ENCODE measurements at places on chromosomes 3 and 15.

DNA sequence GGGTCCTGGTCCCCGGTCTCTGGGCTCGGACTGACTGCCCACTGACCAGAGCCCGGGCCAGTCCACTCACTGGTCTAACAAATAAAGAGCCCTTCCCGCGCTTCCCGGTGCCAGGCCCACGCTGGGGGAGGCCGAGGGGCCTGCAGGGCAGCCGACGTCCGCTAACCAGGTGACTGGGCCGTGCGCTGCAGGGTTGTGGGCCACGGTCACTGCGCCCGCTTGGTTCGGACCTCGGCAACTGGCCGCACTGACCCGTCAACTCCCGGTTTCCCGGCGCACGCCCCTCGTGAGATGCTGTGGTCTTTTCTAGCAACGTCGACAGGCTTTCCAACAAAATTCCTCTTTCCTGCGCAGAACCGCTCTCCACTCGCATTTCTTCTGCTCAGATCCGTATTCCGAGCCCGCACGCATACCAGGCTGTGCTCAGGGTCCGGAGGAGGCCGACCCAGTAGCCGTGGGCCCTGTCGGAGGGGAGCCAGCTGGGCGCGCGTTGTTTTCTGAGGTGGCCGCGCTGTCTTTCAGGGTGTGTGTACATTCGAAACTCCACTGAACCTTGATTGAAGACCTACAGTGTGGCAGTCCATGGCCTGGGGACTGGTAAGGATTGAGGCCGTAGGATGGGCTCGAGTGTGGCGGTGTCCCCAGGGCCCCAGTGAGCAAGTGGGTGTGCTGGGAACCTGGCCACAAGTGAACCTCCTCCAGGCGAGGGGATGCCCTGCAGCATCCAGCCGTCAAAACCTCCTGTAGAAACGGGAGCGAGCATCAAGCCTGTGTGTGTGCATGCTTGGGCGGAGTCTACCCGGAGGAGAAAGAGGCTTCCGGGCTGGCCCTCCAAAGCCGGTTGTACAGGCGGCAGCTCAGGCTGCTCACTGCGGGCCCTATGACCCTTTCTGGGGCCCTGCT is 875 bp upstream of the NT5DC2 start:
- DNase-seq = no peak

GRCh38 chr3:30184091-30184810 is 422.1 kb upstream of the TGFBR2 start:
- no peak for DNase-seq

- peak; percentile 9 for DNase-seq
Observed at GRCh38 chr3:47578119-47578632, 489 bp downstream of the CSPG5 start.

DNA sequence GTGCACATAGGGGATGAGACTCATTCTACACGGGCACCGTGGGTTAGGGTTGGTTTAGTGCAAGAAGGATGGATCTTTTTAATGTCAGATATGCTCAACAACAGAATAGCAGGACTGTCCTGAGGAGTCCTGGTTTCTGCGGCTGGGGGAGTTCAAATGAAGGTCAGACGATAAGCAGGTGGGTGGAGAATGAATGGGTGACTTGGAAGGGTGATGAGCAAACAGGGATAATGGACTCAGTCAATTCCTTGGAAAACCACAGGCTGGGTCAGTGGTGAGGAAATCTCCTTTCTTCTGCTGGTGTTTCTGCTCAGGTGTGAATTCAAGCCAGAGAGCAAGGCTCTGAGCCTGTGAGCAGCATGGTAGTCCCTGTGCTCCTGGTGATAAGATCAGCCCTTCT is 59.9 kb downstream of the MESD start:
- no peak for DNase-seq

DNA sequence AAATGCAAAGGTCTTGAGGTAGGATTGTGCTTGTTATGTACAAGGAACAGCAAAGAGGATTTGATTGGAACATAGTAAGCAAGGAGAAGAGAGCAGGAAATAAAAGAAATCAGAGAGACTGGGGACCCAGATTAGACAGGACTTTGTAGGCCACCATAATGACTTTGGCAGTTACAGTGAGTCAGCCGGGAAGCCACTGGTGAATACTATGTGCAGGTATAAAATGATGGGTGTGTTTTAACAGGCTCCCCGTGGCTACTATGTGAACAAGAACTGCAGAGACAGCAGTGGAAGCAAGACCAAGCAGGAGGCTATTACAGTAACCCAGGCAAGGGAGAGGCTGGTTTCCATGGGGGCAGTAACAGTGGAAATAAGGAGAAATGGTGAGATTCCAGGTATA is 55.2 kb downstream of the NPTN start:
- no peak for DNase-seq

DNA sequence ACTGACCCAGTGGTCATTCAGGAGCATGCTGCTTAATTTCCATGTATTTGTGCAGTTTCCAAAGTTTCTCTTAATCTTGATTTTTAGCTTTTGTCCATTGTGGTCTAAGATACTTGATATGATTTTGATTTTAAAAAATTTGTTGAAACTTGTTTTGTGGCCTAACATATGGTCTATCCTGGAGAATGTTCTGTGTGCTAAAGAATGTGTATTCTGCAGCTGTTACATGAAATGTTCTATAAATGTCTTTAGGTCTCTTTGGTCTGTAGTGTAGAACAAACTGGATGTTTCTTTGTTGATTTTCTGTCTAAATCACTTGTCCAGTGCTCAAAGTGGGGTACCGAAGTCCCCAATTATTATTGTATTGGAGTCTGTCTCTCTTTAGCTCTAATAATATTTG is 17.4 kb downstream of the CEP63 start:
- DNase-seq = no peak

DNA sequence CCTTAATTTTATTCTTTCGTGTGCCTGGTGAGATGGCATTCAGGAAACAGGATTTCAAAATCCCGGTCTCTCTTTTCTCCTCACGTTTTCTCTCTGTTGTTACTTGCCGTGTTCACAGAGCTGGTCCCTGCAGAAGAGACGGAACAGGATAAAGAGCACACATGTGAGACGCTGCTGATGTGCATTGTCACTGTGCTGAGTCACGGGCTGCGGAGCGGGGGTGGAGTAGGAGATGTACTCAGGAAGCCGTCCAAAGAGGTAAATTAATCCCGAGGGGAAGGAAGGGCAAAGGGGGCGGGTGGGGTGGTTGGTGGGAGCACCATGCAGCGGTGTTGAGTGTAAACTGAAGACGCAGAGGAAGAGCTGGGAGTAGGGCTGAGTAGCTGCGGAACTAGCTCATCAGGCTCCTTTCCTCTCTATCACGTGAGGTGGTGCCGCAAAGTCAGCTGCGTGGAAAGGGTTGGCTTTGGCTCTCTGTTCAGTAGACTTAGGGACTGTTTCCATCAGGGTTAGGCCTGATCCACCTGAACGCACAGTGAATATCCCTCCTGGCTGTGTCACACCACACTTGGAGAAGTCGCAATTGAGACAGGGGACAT is 164.8 kb upstream of the BHLHE40 start:
- DNase-seq = no peak

GRCh38 chr15:39624806-39625205 is 43.9 kb downstream of the THBS1 start:
- peak; percentile 50 for DNase-seq

GRCh38 chr15:27260523-27260922 is 289.5 kb downstream of the GABRG3 start:
- DNase-seq = no peak

DNA sequence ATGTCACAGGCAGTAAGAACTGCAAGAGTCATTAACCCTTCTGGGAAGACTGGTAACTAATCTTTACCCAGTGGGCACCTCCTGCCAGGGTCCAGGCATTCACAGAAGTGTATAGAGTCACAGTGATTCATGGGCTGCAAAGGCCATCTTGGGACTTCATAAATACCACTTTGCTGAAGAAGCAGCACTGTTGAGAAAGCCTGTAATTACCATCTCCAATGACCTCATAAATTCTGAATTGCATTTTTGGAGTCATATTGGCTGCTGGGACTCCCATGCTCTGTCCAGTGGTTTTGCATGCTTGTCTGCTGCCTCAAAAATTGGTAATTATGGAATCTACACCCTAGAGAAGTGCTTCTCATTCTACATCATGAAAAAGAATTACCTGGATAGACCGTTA is 837.2 kb downstream of the NTRK3 start:
- no peak for DNase-seq

DNA sequence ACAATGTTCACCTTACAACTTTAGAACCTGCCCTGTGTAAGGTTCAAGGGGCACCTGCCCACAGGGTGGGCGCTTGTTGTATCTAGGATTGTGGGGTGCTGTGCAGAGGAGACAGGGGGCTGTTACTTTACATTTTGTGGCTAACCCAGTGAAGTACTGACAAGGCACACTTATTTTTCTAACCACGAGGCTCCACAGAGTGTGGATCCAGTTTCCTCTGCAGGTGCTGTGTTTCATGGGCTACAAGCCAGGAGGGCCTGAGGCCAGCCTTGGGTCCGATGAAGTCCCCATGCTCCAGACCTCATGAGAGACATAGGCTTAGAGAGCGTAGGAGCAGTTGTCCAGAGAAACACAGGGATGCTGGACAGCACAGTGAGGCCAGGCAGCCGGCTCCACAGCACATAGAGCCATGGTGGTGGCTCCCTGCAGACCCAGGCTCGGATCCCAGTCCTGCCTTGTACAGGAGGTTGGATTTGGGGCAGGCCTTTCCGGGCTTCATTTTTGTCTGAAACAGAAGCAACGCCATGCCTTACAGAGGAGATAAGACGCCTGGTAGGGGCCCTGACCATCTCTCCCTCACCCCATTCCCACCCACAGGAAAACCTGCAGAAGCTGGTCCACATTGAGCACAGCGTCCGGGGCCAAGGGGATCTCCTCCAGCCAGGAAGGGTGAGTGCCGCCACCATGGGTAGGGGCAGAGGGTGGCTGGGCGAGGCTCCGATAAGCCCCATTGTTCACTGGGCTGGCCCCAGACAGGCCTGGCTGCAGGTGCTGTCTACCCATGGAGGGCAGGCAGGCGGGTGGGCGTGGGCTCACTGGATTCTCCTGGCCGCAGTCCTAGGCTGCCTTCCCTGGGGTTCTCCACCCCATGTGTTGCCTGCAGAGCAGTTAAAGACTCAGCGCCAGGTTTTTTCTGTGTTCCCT is 40.1 kb upstream of the NR2C2 start:
- DNase-seq = no peak

DNA sequence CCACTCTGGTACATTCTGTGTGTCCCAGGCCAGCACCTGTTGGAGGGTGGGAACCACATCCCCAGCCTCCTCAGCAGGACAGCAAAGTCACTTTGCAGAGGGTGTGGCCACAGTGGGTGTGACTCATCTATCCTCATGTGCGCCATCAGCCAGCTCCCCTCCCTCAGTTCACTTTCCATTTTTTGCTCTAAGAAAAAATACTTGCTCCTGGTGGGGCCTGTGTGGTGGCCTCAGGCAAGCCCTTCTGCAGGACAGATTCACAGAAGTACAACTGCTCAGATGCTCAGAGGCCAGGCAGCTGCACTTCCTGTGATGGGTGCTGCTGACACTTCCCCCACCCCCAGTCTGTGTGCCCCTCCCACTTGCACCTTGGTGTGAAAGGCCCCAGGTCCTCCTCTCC is 78.3 kb upstream of the ALDH1L1 start:
- DNase-seq = no peak

GRCh38 chr3:62445275-62445674 is 71.9 kb upstream of the FEZF2 start:
- no peak for DNase-seq

GRCh38 chr15:85825719-85826118 is 31.0 kb upstream of the KLHL25 start:
- no peak for DNase-seq

DNA sequence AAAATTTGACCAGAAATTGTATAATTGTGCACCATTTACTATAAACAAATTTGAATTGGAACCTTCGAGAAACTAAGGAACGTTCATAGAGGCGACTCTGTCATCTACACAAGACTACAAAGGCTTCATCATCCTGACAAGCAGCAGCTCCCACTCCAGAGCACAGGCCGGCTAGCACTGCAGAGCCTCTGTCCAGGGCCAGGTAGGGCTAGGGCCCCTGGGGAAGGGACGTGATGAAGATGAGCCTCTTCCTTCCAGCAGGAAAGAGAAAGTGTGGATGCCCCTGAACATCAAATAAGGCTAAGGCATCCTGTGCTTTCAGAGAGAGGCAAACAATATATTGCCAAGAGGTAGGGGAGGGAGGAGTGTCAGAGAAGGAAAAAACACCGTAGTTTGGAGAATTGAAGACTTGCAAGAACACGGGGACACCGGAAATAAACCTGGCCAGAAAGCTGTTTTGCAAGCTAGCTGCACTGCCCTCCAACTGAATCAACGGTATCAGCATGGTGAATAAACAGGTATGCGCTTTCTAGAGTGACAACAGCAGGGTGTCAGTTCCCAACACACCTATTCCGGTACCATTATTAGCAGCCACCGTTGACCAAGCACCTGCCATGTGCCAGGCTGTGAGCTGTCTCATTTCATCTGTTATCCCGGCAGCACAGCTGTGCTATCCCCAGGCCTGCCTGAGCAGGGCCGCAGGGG is 12.4 kb downstream of the XXYLT1 start:
- no peak for DNase-seq

GRCh38 chr3:61804782-61805181 is 243.4 kb downstream of the PTPRG start:
- no peak for DNase-seq

DNA sequence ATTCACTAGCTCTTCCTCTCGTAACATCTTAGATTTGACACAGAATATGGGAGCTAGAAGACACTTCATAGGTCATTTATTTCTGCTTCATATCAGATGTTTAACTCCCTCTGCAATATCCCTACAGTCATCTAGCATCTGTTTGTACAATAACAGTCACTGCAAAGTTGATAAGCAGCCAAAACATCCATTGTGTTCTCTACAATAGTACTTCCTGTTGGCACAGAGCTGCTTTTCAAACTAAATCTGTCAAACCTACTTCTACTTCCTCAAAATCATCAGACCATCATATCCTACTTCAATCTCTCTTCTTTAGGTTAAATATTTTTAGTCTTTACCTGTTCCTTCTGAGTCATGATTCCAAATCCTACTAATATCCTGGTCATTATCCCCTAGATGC is 233.2 kb downstream of the FGF12 start:
- DNase-seq = no peak

DNA sequence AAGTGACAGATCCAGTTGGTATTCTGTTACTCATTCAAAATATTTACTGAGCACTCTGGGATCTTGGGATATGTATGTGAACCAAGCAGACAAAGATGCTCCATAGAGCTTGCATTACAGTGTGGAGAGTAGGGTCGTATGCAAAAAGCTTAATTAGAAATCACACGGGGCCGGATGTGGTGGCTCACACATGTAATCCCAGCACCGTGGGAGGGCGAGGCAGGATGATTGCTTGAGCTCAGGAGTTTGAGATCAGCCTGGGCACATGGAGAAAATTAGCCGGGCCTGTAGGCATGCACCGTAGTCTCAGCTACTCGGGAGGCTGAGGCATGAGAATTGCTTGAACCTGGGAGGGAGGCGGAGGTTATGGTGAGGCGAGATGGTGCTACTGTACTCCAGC is 68.7 kb upstream of the MB21D2 start:
- DNase-seq = no peak

DNA sequence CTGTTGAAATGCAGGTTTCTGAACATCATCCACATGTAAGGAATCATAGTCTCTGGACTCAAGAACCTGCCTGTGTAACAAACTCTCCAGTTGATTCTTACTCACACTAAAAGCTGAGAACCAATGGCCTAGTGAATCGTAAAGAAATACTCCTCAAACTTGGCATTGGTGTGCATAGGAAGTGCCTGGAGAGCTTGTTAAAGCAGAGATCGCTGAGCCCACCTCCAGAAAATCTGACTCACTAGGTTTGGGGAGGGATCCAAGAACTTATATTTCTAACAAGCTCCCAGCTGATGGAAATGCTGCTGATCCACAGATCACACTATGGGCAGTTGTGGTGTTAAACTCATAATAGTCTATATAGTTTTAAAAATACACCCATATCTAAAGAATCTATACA is 55.8 kb upstream of the LMCD1 start:
- no peak for DNase-seq

- no peak for DNase-seq
Observed at GRCh38 chr15:42404461-42405235, 45.3 kb downstream of the CAPN3 start.
